Pulmonary artery endothelial cell (primary cell): ENCODE measurements at places on chromosomes 5 and 9.

- no peak for DNase-seq
Observed at GRCh38 chr9:99073347-99073746, 31.6 kb upstream of the TGFBR1 start.

GRCh38 chr5:111626473-111627148 is 114.3 kb upstream of the STARD4 start:
- DNase-seq = no peak

- DNase-seq = no peak
Observed at GRCh38 chr9:136241542-136241941, 4.1 kb downstream of the QSOX2 start.

DNA sequence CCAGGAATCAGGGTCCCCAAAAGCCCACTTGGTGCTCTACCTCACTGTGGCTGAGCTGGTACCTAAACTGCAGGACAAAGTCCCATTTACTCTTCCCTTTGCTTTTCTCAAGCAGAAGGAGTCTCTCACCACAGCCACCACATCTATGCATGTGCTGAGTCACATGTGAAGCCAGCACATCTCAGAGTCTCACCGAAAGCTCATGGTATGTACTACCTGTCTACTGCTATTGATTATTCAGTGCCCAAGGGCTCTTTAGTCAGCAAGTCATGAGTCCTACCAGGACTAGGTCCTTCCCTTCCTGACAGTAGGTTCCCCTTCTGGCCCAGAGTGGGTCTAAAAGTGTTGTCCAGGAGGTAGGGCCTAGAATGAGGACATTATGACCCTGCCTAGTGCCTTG is 130.7 kb upstream of the NTRK2 start:
- DNase-seq = no peak

DNA sequence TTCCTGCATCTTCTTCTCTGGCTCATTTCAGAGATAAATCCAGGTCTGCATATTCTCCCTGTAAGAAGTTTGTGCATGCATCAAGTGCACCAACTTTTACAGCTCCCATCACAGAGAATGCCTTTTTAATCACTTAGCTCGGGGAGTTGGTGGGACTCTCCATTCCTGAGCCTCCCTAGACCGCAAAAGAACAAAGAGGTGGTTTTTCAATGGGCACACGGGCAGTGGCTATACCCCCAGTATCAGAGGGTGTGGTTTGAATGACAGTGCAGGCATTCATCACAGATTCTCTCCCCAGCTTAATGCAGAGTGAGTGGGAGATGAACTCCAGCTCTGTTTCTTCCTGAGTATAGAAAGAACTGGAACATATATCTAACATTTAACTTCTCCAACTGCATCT is 264.7 kb upstream of the NR4A3 start:
- DNase-seq = no peak
